ENCODE measurements at places on chromosomes 1 and 21.
A peak's percentile ranks its signal among the peaks of the same experiment; 100 is the strongest.

DNA sequence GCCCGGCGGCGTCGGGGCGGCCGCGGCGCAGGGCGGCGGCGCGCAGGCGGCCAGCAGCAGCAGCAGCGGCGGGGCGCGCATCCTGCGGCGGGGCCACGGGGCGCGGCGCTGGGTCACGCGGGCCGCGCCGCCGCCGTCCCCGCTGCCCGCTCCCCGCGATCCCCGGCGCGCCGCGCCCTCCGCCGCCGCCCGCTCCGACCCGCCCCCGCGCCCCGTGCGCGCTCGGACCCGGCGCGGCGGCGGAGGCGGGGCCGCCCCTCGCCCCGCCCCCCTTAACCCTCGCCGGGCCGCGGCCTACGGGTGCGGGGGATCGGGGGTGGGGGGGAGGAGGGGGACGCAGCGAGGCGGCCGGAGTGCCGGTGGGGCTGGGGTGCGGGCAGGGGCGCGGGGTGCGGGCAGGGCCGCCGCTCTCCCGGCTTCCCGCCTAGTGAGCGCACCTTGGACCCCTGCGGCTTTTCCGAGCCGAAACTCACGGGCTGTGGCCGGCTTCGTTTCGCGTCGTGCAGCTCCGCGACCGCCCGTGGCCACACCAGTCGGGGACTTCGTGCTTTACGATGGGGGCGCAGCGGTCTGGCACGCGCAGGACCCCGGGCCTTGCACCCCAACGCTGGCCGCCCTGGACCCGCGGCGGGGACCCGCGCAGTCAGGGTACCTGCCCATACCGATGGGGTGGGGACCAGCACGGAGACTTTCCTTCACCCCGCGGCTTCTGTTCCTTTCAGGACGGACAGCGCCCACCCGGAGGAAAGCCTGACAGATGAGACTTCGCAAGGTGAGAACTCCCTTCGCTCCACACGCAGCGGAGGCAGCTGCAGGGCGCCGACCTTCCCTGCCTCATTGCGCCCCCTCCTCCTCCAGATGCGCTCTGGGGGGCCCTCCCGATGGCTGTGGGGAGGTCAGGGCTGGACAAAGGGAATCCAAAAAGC lies at the start of gene FNDC10:
FNDC10 (minus strand) TSS at position 201 of the 926 bp plus-strand sequence; CDS start at position 81, 120 bp downstream.
- DNase-seq: no peak

DNA sequence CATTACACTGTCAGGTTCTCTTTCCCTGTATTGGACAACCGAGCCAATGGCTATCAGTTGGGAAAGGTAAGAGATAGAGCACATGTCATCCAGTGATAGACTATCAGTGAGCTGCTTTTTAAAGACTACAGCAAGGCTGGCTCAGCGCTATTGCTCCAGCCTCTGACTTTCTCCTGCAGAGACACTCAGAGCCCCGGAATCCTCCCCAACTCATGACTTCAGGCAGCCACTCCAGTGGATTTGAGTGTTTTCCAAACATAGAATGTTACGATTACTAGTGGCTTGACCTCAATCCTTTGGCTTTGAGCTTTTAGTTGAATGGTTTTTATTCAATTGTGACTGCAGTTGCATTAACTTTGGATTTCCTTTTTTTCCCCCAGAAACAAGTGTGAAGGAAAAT lies 331.9 kb downstream of the DISC1 start:
- DNase-seq: no peak

DNA sequence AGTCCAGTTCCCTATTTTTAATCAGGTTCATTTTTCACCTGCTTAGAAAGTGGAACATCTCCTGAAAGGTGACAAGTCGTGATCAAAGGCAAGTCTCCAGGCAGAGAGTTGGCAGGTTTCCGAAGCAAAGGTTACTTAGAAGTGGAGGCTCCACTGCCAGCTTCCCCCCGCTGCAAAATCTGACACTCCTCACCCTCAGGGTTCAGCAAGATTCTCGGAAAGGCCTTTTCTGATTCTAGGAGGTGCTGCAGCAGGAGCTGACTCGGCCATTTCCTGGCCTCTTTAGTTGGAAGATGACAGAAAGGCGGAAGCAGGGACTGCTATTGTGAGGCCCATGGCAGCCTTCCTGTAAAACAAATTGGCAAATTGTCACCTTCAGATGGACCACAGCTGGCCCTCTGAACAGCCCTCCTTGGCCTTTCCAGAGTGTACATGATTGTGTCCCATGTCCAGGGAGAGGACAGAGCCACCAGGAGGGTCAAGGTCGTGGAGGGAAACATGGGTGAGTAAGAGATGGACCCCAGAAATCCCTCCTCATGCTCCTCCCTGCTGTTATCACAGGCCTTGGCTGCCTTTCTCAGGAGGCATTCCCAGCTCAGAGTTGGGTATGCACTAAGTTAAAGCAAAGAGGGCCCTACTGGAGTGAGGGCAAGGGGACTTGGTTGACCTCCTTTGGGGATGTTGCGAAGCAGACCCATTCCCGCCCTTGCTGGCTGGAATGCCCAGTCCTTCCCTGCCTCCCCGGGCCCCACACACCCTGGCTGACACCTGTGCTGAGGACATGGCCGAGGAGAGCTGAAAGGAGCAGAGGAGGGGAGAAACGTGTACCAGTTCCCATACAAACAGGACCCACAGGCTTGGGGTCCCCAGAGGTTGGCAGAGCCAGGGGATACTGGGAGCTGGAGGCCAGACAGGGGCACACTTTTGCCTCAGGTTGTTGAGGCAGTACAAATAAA lies 115.5 kb upstream of the IRF2BP2 start:
- peak; percentile 10 for DNase-seq

- no peak for DNase-seq
These were observed 128.5 kb upstream of the RRP15 start for GRCh38 chr1:218156595-218156994.

DNA sequence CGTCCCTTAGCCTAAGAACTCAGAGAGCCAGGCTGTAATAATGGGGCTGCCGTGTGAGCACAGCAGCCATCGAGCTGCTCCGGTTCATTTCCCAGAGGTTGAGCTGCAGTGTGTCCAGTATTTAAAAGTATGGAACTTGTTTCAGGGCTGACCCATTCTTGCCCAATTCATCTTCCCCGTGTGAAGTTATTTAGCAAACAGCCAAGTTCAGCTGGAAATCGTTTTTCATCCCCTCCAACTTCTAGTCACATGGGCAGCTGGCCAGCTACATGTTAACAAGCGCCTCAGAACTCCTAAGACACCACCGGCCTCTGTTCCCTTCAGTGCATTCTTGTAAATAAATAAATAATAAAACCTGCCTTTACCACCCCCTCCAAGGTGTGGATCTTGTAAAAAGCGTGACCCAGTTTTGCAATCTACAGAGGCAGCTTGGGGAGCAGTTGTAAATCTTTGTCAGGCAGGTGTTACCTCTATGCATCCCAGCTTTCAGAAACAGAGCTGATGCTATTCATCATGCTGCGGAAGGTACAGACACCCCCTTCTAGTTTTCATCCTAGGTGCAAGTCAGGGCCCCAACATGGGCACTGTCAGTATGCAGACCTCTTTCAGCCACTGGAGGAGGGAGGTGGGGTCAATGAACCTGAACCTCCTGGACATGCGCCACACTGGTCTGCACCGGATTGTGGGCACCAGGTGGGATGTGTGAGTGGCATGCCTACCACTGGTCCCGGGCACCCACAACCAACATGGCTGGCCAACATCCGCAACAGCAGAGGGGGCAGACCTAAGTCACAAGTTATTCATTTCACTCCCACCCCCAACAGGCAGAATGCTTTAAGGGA lies 18.7 kb upstream of the KNCN start:
- no peak for DNase-seq

DNA sequence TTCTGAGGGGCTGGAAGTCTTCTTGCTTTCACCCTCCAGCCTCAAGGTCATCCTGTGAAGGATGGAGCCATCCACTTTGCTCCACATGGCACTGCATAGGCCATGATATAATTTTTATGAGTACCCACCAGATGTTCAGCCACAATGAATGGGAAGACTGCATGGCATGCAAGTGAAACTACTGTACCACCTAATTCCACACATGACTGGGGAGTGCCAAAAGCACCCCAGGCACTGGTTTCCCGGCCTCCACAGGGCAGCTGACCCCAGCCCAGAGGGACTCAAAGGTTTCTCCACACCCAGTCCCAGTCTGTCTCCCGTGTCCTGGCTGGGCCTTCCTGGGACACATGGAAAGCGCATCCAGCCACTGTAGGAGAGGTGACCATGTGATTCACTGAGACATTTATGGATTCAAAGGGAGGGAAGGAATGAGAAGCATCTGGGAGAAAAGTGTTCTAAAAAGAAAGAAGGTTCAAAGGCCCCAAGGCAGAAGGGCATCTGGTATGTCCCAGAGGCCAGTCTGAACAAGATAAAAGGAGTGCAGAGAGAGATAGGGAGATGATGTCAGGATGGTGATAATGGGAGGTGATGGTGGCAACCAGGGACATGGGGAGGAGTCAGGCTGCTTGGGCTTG lies 12.1 kb downstream of the RHOU start:
- no peak for DNase-seq

GRCh38 chr1:94039514-94039870 lies 81.5 kb downstream of the ABCA4 start:
- peak; percentile 7 for DNase-seq

- DNase-seq: no peak
These were observed 60.1 kb upstream of the NEK2 start for GRCh38 chr1:211735208-211736170.

DNA sequence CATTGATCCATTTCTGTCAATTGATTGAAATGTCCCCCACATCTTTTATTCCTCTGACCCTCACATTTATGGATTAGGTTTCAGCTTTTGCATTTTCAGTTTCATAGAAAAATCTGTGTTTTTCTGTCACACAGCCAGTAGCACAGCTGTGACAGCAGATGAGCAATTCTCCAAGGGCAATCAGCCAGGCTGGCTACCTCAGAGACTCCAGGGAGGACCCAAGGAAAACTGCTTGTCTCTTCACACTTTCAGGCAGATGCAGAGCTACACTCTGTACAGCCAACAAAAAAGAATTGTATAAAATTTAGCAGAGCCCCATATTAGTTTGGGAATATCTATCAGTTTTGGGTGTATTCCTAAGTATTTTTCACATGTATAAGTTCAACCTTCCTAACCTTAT lies 257.2 kb downstream of the LRRC7 start:
- no peak for DNase-seq

GRCh38 chr1:206742719-206743383 lies 27.7 kb upstream of the IL19 start:
- no peak for DNase-seq

- no peak for DNase-seq
These were observed 24.7 kb downstream of the VPS45 start for GRCh38 chr1:150092180-150092791.

DNA sequence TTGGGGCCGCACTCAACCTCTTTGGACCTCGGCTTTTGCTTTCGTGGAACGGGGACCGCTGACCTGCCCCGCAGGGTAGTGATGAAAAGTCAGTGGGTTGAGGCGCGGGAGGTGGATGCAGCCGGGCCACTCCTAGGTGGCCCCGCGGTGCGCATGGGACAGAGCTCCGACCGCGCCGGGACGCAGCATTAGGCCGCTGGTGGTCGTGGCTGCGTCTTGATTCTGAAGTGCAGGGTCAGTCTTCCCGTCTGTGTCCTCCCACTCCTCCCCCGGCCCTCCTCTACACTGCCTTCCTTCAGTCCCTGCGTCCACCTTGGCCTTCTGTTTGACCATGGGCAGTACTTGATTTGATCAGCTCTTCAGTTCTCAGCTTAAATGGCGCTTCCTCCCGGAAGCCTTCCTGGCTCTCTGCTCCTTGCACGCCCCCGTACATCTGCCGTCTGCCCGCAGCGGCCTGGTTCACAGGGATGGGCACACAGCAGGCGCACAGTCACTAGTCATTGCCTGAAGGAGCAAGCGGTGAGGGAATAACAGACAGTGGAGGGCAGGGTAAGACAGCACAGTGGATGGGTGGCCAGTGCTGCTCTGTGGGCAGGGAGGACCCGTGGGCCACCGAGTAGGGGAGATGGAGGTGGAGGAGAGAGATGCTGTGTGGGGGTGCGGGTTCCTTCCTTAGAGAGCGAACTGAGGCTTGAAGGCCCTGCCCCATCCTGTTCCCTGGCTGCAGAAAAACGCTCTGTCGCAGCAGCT lies 633 bp downstream of the THEMIS2 start:
- DNase-seq: no peak

GRCh38 chr1:109392788-109393616 lies 4.7 kb downstream of the SORT1 start:
- DNase-seq: no peak

- no peak for DNase-seq
These were observed 183.0 kb downstream of the HIVEP3 start for GRCh38 chr1:41735631-41736260.

- DNase-seq: no peak
These were observed 12.7 kb downstream of the ARNT start for GRCh38 chr1:150863724-150864123.

- DNase-seq: no peak
These were observed 19.6 kb upstream of the NCF2 start for GRCh38 chr1:183609759-183610452.

- no peak for DNase-seq
These were observed 18.9 kb downstream of the LACTBL1 start for GRCh38 chr1:22953740-22954141.

DNA sequence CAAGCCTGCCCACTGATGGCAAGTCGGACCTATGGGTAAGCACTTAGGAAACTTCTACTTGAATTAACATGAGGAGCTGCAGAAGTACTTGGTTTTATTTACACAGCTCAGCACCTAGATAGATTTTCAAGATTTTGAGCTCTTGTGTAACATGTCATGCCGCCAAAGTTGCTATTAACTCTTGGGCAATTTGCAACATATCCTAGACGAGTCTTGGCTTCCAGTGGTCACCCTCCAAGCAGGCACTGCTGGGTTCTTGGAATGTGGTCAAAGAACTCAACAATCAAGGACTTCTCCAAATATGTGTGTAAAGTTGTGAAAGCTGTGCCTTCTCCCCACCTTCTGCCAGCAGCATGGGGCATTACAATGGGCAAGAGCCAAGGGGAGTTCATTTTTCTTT lies 17.8 kb upstream of the GUCA2B start:
- no peak for DNase-seq

DNA sequence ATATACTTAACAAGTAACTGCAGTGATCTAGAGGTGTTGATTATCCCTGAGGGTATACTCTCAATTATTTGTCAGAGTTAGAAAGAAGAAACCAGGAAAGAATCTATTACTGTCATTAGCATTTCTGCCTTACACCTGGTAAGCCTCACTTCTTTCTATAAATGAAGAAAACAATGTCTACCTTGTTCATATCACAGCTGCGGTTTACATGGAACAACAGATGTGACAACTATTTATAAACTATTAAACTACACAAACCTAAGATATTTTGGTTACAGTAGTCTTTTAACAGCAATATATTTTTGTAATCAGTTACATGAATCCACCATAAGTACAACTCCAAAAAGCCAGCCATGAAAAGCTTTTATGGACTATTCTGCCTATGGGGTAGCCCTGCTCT lies 40.7 kb downstream of the GON4L start:
- no peak for DNase-seq

GRCh38 chr1:33918368-33918767 lies 54.5 kb downstream of the HMGB4 start:
- DNase-seq: no peak

- DNase-seq: no peak
These were observed 24.2 kb upstream of the RGL1 start for GRCh38 chr1:183780757-183781156.

GRCh38 chr21:38355992-38356781 lies 99.4 kb downstream of the KCNJ15 start:
- DNase-seq: peak; percentile 7
